Hepatic stellate cell (primary cell): ENCODE measurements at places on chromosomes 3 and 15.

DNA sequence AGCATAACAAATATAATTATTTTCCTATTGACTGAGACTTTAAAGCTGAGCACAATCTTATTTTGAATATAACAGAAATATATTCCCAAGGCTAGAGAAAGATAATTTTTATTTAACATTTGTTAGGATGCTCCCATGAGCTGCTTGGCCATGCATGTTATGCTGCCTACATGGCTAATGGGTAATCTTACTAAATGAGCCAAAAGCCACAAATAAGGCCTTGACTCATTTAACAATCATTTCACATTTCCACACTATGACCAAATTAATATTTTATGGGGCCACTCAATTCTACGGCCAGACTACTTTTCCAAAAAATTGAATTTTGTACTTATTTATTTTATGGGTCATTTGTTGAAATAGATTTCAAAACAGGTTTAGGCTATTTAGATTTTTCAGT lies 141.7 kb downstream of the MEIS2 start:
- no peak for DNase-seq

DNA sequence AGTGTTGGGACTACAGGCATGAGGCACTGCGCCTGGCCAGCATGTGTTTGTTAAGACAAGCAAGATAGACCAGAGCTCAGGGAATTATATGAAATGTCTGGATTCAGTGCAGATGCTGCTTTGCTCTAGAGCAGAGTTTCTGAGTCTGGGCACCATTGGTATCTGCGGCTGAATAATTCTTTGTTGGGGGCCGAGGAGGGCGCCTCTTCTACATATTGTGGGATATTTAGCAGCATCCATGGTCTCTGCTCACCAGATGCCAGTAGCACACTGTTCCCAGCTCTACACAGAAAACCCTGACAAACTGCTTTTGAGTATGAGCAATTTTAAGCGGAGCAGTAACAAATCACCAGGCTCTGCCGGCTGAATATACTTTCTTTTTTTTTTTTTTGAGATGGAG lies 3.6 kb upstream of the LDHAL6B start:
- no peak for DNase-seq

- DNase-seq: no peak
Observed at GRCh38 chr3:20108869-20109268, 68.6 kb downstream of the KAT2B start.

- no peak for DNase-seq
Observed at GRCh38 chr3:28218071-28218916, 23.1 kb upstream of the CMC1 start.

DNA sequence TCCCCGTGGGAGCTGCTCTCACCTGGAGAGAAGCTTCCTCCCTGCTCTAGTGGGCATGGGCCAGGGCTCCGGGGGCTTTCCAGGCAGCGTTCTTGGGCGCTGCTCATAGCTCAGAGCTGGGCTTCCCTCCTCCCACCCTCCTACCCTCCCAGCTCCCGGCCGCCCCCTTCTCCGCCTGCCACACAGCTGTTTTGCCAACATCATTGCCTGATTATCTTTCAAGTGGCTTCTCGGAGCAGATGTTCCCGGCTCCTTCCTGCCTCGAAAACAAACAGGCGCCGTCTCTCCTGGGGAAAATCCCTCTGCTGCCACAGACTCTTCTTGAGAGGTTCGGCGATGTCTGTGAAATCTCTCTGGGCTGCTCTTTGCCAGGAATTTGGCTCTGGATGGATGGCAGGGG lies 195.6 kb downstream of the RPLP1 start:
- no peak for DNase-seq

- DNase-seq: no peak
Observed at GRCh38 chr3:47910233-47910632, 106.0 kb downstream of the MAP4 start.
